Vagina (tissue), 2 donors: ENCODE measurements at places on chromosomes 13 and 19.

GRCh38 chr19:51271067-51271466 is 20.2 kb downstream of the SIGLECL1 start:
- DNase-seq, result no peak

GRCh38 chr13:112795277-112795676 is 105.4 kb downstream of the ATP11A start:
- no peak for DNase-seq

- DNase-seq, result no peak
These were observed 8.0 kb downstream of the LPAR6 start for GRCh38 chr13:48404952-48405351.

GRCh38 chr13:91247768-91248167 is 99.7 kb upstream of the MIR17HG start:
- no peak for DNase-seq

- no peak for DNase-seq
These were observed 1.1 kb downstream of the RBM26 start for GRCh38 chr13:79404985-79405384.

GRCh38 chr13:111219950-111220349 is 100.5 kb upstream of the TEX29 start:
- no peak for DNase-seq

DNA sequence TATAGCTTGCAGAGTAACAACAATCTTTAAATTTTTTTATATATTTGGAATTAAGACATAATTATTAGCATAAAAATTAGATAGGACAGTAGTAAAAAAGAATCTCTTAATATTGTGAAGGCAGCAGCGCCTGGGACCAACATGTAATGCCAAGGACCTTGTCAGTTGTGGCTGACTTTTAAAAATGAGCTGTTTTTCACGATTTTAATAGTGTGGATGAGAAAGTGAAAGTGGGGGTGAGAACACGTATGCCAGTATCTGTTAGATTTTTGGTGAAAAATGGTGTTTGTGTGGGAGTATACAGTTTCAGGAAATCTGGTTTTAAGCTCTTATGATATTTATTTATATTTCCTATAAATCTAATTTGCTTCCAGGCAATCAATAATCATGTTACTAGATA is 125.2 kb downstream of the LMO7 start:
- no peak for DNase-seq

DNA sequence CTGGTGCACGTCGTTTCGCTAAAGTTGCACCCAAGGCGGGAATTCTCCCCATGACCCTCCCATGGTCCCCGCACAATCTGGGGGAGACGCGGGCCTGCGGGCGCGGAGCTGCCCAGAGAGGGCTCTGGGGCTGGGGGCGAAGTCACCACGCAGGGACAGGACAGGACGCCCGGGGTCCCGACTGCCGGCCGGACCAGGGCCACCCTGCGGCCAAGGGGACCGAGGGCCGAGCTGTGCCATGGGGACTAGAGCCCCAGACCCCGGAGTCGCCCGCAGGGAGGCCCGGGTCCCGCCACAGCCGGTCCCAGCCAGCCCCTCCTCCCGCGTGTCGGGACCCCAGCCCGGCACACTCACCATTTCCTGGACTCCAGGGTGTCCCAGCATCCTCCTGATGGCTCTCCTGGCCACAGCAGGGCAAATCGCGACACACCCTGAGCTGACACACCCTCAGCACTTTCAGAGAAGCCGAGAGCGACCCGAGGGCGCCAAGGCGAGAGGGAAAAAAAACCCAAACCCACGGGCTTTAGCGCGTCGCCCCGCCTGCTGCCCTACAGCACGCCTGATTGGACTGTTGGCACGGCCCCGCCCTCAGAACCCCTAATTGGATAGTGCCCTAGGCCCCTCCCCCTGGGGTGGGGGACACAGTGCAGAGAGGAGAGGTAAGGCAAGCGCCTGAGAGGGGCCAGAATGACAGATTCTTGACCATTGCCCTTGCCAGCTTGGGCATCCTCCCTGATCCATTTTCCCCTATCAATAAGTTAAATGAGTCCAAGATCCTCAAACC is 28.6 kb downstream of the ZNF44 start:
- DNase-seq, result no peak

DNA sequence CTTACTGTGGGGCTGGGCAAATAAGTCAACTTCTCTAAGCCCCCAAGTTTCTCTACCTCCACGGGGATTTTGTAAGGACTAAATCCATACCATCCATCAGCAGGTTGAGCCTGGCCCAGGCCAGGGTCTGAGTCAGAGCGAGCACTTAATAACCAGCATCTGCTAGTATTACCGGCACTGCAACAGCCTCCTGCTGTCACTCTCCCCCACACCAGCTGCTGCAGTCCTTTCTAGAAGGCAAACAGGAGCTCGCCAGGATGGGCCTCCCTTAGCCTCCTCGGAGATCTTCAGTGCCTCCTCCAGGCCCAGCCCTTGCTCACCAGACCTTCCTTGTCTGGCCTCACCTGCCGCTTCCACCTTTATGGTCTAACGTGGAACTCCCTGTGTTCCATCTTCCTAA is 3.2 kb downstream of the NAPA start:
- no peak for DNase-seq

DNA sequence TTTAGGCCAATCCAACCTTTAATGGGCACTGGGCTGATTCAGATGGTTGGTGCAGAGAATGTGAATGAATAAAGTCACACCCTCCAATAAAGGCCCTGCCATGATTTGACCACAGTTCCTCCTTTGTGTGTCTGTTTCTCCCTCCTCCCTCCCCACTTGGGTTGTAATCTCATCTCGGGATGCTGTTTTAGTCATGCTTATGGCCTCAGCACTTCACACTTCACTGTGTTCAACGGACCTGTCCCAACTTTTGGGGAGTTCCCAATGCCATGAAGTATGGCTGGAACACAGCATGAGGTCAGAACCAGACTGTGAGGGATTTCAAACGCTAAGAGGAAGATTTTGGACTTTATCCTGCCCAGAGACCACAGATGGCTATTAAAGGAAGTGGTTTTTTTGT is 5.6 kb upstream of the RAB8A start:
- DNase-seq, result no peak

DNA sequence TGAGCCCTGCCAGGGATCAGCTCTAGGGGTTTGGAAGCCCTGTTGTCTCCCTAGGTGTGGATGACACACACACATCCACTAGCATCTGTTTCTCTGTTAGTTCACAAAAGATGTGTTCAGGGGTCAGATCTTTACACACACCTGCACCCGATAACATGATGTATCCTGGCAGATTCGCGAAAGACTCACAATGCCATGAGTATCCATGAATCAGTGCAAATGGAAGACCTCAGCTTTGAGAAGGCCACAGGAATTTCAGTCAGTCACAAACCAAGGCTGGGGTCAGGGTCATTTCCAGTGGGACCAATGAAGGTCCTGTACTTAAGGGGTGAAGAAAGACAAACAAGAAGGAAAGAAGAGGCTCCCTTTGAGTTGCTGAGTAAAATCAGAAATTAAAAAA is 898.2 kb downstream of the UQCRFS1 start:
- no peak for DNase-seq

DNA sequence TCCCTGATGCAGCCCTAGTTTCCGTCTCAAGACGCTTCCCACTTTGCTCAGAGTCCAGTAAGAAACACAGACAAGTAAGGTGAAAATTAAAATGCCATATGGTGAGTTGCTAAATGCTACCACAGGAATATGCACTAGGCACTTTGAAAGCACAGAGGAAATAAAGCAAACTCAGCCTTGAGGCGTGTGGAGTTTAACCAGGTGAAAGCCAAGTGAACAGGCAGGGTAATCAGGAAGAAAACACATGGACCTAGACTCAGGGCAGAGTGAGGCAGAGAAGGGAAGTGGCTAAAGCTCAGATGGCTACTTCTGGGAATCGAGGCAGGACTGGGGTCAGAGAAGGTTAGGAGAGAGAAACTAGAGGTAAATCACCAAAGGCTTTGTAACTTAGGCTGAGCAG is 5.4 kb upstream of the UBL3 start:
- DNase-seq, result no peak

DNA sequence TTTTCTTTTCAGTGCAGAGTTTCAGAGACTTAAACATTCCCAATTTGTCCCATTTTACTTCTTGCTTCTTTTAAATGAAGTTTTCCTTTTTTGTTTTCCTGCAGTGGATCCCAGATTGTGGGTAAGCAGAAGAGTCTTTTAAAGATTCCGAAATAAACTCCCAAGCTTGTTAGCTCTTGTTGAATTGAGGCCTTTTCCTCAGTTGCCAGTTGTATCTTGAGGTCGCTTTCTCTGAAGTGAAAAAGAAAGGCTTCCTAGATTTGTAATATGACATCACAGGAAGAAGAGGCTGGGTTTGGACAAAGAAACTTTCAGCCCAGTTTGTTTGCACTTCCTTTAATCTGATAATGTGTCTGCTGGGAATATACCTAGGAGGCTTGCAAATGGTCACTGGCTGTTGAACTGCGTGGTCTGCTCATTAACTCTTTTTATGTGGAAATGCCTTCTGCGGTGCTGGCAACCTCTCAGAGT is at the start of gene LPAR6:
TSS of gene LPAR6 (minus strand) at position 233 of the 471 bp plus-strand sequence. CDS start 690 bp downstream, outside the sequence.
- no peak for DNase-seq

DNA sequence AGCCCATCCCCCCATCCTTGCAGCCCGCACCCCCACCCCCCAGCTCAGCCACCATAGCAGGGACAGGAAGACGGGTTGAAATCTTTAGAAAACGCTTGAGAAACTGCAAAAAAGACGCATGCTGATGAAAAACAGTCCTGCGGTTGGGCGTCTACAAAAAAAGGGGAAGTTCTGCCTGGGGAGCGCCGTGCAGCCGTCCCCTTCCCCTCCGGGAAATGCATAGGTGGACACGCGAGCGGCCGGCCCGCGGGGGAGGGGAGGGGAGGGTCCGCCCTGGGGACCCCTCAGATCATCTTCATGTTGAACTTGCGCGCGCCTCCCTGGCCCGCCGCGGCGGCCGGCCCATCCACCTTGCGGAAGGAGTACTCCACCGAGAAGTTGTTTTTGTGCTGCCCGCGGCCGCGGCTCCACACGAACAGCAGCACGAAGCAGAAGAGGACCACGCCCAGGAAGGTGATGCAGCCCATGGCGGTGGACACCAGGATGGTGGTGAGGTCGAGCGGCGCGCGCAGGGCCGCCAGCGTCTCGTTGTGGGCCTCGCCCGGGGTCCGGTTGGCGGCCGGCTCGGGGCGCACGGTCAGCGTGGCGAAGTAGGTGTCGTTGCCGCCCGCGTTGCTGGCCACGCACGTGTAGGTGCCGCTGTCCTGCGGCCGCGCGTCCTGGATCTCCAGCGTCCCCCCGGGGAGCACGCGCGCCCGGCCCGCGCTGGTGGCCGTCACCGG is 7.9 kb upstream of the PEAK3 start:
- DNase-seq, result no peak

GRCh38 chr19:1113030-1113985 is 9.5 kb downstream of the GPX4 start:
- no peak for DNase-seq

DNA sequence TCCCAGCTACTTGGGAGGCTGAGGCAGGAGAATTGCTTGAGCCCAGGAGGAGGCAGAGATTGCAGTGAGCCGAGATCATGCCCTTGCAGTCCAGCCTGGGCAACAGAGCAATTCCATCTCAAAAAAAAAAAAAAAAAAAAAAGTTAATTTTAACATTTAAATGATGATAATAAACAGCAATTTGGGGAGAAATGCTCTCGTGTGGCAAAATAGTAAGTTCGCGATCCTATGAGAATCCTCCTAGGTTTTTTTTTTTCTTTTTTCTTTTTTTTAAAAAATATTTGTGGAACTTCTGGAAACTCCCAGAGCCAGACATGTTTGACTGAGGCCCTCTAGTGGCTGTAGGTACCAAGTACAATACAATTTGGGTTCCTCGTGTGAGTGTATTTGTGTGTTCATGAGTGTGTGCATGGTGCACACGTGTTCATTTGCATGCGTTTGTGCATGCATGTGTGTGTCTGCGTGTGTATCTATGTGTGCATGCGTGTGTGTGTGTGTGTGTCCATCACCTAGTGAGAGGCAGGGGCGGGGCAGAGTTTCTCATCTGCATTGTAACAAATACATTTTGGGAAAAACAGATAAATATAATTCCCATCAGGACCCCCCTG is 31.2 kb downstream of the TMPRSS9 start:
- no peak for DNase-seq

- DNase-seq, result no peak
These were observed 4.2 kb upstream of the LRRC25 start for GRCh38 chr19:18401580-18402112.

DNA sequence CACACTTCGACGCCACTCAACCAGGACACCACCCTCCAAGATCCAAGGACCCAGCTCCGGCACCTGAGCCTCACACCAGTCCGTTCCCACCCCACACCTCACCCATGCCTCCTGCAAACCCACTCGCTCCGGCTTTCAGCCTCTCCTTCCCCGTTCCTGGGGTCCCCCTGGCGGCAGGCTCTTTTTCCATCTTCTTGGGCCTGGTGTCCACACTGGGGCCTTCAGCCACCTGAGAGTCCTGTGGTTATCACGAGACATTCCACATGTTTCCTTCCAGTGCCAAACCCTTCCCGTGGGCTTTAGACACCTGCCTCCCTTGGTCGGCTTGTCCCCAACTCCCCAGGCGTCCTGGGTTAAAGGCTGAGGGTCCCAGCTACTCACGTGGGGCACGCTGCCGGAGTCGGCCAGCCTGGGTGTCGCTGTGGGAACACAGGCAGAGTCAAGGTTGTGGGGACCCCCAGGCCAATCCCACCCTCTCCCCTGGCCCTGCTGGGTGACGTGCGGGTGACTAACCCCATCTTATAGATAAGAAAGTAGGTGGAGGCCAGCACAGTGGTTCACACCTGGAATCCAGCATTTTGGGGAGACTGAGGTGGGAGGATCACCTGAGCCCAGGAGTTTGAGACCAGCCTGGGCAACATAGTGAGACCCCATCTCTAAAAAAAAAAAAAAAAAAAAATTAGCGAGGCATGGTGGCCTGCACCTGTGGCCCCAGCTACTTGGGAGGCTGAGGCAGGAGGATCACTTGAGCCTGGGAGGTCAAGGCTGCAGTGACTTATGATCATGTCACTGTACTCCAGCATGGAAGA is 1.9 kb downstream of the JSRP1 start:
- DNase-seq, result no peak

DNA sequence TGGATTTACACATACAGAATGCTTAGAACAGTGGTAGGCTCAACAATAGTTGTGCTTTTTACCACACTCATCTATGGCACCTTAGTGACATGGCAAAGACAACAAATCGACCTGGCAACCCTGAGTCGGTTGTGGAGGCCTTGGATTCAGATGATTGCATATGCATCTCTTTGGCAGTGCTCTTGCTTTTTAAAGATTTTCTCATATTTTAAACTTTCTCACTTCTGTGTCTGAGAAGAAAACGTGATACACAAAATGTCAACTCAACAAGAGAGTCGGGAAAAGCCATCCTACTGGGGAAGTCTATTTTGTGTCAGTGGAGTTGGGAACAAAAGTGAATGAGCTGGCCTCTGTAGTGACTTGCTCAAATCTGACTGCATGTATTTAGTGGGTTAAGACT is 85.8 kb downstream of the ATP8A2 start:
- DNase-seq, result no peak

- DNase-seq, result no peak
These were observed 21.4 kb downstream of the LCP1 start for GRCh38 chr13:46160471-46161066.

GRCh38 chr19:2412449-2412848 is 14.9 kb downstream of the TIMM13 start:
- DNase-seq, result no peak
